Activated naive CD4-positive, alpha-beta T cell treated with Interleukin-2 at 50 U/mL for 16 hours (primary cell): ENCODE measurements at places on chromosomes 6 and 20.
A peak's percentile ranks its signal among the peaks of the same experiment; 100 is the strongest.

GRCh38 chr6:125314009-125314581 is 12.3 kb upstream of the HDDC2 start:
- peak; percentile 35 for DNase-seq

GRCh38 chr6:111674413-111674812 is 68.7 kb upstream of the TRAF3IP2 start:
- no peak for DNase-seq

- DNase-seq = no peak
Observed at GRCh38 chr6:71031912-71032311, 75.1 kb upstream of the B3GAT2 start.

DNA sequence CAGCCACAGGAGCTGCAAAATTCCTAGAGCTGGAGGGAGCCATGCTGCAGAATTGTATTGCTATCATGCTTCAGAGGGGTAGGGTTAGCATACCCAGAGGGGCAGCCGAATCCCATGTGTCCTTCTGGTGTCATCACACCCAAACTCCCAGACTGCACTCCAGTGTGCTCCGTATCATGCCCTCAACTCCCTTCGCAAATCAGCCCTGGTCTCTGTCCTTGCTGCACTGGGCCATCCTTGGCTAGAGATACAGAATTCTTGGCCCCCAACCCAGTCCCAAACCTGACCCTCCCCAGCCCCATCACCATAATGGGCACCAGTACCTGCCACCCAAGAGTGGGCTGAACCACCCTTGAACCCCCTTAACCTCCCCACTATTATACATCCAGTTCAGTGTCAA is 138.3 kb downstream of the ANKRD60 start:
- no peak for DNase-seq

DNA sequence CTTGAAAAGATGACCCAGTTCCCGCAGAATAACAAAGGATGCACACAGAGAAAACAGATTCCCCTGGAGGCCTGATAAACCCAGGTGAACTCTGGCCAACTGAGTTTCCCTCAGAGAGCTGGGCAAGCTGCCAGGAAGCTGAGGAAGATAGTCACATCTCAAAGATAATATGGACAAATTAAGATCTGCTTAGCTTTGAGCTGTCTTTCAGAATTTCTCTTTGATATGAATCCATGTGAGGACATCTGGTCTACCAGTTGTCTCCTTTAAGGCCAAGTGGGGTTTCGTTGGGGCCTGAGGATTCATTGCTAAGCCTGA is 59.5 kb downstream of the ID4 start:
- DNase-seq = no peak

GRCh38 chr6:153101461-153101860 is 29.6 kb downstream of the RGS17 start:
- no peak for DNase-seq

DNA sequence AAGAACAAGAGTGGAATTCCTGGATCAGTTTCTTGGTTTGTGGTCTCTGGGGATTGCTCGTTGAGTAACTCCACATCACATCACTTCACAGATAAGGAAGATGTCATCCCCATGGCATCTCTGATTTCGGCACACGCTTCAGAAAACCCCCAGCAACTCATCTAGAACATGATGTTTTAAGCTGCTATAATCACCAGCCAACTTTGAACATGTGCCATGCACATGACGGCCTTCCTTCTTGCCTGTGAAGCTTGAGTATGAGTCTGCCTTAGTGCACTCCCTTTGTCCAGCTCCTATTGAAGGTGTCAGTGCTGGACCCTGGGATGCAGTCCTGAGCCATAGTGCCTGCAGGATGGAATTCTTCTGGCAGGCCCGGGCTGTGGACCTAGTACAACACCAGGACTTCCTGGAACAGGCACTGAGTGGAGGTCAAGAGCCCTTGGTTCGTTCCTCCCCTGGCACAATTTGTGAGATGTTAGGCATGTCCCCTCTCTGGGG is 231.5 kb upstream of the SUPT3H start:
- DNase-seq = no peak

GRCh38 chr6:15935661-15936060 is 193.2 kb upstream of the MYLIP start:
- DNase-seq = no peak

- no peak for DNase-seq
Observed at GRCh38 chr6:41464481-41464880, 81.7 kb upstream of the FOXP4 start.

GRCh38 chr6:156977527-156978291 is 200.5 kb downstream of the ARID1B start:
- no peak for DNase-seq

DNA sequence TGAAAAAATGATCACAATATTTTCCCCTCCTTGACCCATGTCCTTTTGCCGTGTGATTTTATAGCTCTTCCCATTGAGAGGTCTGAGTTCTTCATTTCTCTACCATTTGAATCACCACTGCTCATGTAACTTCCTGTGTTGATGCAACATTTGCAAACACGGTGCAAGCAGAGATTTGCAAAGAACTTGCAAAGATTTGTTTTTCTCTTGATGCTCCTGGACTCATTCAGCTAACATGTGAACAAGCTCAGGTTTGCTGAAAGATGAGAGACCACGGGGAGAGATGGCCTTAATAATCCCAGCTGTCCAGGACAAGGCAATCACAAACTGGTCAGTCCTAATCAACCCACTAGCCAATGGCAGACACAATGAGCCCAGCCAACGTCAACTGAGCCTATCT is 8.6 kb downstream of the VNN2 start:
- DNase-seq = no peak

- DNase-seq = peak; percentile 80
Observed at GRCh38 chr6:32190054-32190851, at the start of gene PBX2. TSS of gene PBX2 (minus strand) at chr6:32190202. CDS start at chr6:32189915, 287 bp downstream.

DNA sequence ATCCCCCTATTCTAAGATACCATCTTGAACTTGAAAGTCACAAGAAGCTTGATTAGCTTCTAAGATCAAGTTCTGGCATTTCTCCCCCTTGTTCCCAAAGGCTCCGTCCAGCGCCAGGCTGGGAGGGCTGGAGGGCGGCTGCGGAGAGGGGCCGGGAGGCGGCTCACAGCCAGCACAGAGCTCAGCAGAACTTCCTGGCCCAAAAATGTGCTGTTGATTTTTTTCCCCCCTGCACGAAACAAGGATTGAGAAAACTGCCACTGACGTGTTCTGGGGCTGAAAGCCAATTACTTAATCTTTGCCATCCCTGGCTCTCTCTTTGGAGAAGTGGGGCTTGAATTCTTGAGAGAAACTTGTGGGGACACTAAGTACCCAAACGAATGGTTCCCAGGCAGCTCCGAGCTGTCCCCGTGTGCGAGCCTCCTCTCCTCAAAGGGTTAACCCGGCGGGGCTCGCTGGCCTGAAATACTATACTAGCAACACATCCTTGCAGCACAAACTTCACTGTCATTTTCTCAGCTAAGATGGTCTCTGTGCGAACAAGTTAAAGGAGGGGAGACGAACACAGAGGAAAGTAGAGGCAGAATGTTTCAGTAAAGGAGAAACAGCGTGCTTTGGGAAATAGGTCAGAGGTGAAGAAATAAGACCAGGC is 452 bp downstream of the TRAF3IP2 start:
- DNase-seq = peak; percentile 19

DNA sequence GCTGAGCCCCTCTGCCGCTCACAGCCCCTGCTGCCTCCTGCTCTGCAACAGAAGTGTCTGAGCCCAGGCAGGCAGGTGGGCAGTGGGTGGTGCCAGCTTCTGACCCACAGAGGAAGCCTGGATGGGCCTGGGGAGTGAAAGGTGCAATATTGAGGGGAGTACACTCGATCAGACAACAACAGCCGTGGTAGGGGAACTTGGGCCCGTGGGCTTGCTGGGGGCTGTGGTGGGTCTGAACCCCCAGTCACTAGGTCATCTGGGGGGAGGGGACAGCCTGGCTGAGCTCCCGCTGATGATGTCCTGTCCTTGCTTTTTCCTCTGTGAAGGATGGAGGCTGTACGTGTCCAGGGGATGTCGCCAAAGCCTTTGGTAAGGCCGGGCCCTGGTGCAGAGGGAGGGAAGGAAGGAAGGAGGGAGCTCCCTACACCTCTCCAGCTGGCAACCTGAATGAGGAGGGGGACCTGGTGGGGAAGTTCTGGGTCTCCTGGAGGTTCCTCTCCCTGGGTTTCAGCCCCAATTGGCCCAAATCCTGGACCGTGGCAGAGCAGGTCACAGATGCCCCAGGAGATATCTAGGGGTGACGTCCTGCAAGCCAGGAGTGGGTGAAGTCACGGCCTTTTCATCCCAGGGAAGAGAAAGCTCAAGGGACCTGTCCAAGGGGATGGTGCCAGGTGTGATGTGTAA is 47.2 kb downstream of the GMPR start:
- DNase-seq = no peak

DNA sequence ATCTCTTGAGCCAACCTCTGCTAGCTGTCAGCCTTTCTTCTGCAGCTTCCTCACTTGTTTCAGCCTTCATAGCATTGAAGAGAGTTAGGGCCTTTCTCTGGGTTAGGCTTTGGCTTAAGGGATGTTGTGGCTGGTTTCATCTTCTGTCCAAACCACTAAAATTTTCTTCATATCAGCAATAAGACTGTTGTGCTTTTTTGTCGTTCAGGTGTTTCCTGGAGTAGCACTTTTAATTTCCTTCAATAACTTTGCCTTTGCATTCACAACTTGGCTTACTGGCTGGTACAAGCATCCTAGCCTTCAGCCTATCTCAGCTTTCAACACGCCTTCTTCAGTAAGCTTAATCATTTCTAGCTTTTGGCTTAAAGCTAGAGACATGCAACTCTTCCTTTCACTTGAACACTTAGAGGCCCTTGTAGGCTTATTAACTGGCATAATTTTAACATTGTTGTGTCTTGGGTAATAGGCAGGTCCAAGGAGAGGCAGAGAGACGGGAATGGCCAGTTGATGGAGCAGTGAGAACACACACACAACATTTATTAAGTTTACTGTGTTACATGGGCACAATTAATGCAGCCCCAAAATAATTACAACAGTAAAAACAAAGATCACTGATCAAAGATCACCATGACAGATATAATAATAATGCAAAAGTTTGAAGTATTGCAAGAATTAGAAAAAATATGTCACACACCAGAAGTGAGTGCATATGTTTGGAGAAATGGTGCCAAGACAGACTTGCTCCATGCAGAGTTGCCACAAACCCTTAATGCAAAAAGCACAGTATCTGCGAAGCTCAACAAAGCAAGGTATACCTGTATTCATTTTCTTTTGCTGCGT is 98.6 kb downstream of the HIVEP1 start:
- no peak for DNase-seq

GRCh38 chr6:123547216-123547978 is 89.4 kb downstream of the TRDN start:
- DNase-seq = no peak

GRCh38 chr6:119686644-119687043 is 337.1 kb upstream of the MAN1A1 start:
- no peak for DNase-seq

- DNase-seq = no peak
Observed at GRCh38 chr20:62219101-62219991, 732 bp downstream of the HRH3 start.

DNA sequence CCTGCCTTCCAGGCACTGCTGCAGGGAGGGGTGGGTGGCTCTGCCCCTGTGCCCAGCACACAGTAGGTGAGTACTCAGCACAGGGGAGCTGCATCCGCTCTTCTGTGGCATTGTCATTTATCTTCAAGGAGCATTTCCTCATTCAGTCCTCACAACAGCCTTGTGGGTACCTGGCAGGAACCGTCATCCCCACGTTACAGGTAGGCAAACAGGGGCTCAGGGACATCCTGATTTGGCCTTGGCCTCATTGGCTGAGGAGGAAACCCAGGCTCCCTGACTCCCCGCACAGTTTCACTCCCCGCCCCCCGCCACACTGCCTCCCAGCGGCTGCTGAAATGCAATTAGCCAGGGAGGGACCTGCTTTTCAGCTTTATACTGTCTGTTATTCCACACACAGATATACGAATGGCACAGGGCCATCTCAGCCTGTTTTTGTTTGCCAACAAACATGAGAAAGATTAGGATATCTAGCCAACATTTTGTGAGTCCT is 24.2 kb upstream of the PNPLA1 start:
- DNase-seq = no peak

DNA sequence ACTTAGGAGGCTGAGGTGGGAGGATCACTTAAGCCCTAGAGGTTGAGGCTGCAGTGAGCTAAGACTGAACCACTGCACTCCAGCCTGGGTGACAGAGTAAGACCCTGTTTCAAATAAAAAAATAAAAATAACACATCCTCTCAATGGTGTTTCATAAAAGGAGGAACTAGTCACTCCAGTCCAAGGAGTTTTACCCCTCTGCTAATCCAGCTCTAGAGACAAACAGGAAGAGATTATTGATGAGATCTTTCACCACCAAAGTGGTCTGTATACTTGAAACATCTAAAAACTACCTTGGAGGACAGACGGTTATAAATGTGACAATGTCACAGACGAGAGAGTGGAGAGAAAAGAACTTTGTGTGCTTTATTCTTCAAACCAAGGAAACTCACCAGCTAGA is 58.2 kb downstream of the PIGU start:
- DNase-seq = no peak

- DNase-seq = no peak
Observed at GRCh38 chr6:83231146-83231545, 38.0 kb downstream of the RWDD2A start.
